Activated CD4-positive, alpha-beta T cell treated with anti-CD3 and anti-CD28 coated beads, Interleukin-2, amount 50 U/mL, for 48 hours (primary cell): ENCODE measurements at places on chromosomes 6 and 20.

- no peak for DNase-seq
Measured at GRCh38 chr6:153804755-153805330, 234.2 kb upstream of the OPRM1 start.

GRCh38 chr20:63177134-63177784, 38.7 kb downstream of the YTHDF1 start:
- peak; percentile 35 for DNase-seq

GRCh38 chr20:54174457-54175175, 830 bp upstream of the CYP24A1 start:
- DNase-seq = no peak

GRCh38 chr6:105370351-105370750, 32.5 kb downstream of the PREP start:
- no peak for DNase-seq

GRCh38 chr20:15155848-15156401, 818.5 kb upstream of the FLRT3 start:
- DNase-seq = no peak

GRCh38 chr6:119671105-119671504, 321.5 kb upstream of the MAN1A1 start:
- DNase-seq = no peak

DNA sequence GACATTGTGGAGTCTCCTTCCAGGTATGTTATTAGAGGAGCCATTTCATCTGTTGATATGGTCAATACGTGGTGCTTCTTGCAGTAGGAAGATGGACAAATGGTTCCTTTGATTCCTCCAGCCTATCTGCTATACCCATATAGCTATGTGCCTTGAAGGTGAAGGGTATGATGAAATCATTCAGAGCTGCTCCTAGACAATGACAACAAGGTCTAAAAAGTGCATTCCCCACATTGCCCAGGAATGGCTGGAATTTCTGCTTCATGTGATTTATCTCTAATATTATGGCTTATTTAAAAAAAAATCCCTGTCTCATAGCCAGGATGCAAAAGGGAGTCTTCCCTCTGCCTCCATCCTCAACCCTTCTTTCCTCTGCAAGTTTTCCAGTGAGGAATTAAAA, 14.1 kb downstream of the DAAM2 start:
- no peak for DNase-seq

DNA sequence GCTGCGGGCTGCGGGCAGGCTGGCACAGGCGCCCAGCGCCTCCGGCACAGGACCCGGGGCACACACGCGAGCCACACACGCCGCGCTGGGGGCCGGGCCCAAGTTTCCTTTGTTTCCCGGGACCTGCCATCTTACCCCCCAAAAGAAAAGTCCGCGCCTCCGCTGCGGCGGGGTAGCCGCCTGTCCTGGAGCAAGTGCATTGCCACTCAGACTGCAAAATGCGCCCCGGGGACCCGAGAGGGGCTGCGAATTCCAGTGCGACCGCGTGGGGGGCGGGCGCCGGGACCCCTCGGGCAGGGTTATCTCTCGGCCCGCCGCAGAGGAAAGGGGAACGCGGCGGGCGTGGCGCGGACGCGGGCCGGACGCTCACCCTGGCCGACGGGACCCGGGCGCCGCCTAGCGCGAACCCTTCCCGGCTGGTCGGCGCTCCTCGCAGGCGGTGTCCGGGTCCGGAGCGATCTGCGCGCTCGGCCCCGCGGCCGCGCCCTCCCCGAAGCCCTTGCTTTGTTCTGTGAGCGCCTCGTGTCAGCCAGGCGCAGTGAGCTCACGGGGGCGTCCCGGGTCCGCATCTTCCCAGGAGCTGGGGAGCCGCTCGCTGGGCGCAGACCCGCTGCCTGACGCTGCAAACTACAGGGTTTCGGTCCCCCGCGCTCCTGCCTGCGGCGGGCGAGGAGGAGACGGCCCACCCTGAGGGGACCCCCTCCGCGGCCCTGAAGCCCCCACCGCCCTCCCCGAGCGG, 639 bp upstream of the CD24 start:
- DNase-seq = peak; percentile 28

DNA sequence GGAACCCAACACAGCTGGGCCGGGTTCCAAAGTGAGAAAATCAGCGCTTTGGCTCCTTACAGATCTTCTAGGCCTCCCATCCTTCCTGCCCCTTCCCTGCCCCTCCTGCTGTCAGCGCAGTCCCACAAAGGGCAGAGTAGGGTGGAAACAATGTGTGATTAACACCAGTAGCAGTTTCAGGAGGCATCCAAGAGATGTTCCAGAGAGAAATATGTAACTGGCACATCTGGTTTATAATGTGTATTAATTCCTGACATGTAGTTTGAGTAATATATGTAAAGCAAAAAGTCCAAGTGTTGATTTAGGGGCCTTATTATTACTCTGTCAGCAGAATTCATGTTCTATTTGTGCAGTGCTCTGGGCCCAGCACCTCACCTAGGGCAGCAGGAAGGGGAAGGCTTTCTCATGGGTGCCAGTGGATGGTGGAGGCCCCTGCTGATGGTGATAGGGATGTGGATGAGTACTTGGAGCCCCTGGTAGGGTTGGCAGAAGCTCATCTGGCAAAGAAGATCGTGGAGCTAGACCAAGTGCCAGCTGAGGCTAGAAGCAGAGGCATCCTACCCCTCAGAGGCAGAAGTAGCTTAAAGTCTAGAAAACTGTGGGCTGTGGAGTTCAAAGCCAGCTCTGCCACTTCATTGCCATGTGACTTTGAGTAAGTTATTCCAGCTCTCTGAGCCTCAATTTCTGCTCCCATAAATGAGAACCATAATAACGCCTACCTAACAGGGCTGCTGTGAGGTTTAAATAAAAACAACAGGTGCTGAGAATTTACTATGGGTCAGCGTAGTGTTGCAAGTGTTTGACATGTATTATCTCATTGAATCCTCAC, 22.4 kb upstream of the RALY start:
- no peak for DNase-seq

DNA sequence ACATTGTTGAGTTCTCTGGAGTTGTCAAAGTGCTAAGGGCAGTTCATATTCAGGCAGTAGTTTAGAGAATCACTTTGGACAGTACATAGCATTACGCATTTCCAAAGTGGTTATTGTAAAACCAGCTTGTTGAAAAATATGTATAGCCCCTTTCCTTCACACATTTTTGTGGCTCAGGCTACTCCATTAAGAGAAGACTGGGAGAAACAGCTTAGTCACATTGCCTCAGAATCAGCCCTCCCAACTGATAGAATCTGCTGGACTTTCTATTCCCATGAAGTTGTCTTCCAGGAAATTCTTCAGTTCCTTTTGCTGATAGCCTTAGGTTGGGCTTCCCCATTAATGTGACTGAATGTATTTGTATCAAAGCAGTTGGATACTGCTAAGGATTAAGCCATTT, 39.5 kb upstream of the HDGFL1 start:
- DNase-seq = no peak

DNA sequence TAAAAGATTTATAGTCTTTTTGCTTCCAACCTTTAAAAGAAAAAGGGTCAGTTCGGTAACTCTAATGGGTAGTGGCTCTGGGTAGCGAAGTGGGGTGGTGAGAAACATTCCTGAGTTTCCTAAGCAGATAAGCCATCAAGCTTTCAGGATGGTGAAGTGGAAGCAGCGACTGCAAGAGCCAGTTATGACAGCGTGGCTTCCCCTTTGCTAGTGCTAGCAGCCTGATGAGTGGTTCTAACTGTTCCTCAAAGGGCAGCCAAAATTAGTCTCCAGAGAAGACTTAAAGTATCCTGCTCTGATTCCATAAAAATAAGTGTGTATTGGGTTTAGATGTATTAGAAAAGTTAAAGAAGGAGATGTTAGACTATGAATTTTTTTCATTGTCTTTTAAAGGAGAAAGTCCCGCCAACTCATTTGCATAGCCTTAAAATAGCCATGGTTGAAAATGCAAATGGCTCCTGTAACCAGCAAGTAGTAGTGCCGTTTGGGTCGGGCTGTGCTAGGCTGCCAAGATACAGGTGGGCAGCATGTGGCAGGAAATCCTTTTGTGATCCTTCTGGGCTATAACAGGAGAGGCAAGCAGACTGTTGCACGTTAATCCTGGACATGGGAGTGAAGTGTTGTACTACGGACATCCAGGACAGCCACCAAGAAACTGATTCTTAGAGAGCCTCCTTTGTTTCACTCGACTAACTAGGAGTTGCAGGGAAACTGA, 18.0 kb downstream of the ELOVL2 start:
- no peak for DNase-seq

DNA sequence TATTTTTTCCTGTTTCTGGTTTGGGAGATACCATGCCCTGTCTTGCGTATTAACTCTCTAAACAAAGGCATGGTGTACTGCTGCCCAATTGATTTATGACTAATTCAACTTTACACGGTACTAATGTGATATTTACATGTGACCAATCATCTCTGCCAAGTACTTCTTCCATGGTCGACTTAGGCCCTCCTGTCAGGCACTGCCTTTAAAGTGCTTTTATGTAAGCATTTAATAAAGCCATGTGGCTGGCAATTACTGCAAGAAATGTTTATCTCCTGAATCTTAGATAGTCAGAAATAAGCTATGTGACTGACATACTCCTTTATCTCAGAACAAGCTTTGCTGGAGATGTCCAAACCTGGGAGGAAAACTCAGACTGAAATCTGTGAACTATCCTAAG, 323.4 kb downstream of the BTBD3 start:
- no peak for DNase-seq

DNA sequence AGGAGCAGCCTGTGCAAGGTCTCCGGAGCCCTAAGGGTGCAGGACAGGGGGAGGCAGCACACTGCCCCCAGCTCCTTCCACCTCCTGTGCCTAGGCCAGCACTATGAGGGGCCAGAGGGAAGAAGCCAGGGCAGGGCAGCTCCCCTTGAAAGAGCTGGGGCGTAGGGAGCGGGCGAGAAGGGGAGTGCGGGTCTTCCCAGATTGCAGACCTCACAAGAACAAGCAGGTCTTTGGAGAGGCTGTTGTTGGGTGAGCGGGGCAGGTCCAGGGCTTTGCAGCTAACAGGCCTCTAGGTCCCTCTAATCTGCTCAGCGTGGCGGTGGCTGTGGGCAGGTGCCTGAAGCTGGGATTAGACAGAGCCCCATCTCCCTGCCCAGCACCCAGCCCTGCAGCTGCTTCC, 22.4 kb upstream of the CST1 start:
- no peak for DNase-seq
